ENCODE measurements at places on chromosomes 4 and X.
A peak's percentile ranks its signal among the peaks of the same experiment; 100 is the strongest.

- peak; percentile 45 for DNase-seq
Observed at GRCh38 chr4:73836373-73837279, at the start of gene CXCL6. CXCL6 (plus strand) TSS chr4:73836678; CDS start chr4:73836751, 73 bp downstream.

GRCh38 chr4:176013476-176014247 lies 52.0 kb upstream of the WDR17 start:
- no peak for DNase-seq

DNA sequence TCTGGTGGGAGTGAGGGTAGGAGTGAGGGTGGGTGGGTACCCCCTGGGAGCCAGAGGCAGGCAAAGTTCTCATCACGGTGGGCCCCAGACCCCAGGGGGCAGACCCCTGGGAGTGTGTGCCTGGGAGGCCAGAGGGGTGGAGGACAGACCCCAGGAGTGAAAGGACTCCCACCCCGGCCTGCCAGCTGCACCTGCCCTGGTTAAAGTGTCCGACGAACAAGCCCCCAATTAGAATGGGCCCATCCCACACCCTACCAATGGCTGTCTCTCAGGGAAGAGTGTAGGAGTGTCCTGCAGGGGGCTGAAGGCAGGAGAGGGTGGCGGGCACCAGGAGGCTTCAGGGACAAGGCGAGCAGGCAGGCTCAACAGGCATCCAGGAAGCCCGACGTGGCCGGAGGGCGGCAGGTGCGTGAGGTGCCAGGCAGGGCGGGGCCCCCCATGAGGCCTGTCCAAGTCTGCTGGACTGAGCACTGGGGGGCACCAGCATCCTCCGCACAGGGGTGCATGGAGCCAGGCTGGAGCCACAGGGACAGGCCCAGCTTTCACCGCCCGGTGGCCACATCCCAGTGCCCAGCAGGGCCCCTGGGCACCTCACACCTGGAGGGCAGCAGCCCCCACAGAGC lies 8.7 kb downstream of the PDE6B start:
- no peak for DNase-seq

DNA sequence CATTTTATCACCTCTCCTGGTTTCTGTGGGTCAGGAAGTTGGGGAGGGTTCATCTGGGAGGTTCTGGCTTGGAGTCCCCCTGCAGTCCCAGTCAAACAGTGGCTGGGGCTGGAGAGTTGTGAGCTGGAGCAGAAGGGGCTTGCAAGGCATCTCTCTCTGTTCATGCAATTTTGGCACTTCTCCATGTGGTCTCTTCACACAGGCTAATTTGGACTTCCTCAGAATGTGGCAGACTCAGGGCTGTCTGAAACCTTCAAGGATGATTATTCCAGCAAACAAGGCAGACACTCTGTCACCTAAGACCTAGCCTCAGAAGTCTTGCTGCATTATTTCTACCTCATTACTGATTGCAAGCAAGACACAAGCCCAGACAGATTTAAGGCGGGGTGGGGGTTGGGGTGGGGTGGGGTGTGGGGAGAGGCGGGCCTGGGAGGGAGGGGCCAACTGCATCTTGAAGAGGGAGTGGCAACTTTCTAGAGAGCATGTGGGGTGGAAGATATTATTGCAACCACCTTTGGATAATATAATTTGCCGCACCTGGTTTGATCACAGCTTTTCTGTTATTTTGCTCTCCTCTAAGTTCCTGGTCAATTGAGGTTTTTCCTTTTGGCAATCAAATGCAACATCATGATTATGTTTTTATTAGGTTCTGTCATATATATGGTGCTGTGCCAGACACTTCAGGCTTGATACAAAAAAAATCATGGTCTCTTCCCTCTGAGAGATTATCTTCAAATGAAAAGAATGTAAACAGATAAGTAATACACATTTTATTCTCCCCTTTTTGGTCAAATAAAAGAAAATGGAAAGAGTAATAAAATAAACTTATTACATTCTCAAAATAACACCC lies 799.5 kb downstream of the RPA4 start:
- DNase-seq: no peak

DNA sequence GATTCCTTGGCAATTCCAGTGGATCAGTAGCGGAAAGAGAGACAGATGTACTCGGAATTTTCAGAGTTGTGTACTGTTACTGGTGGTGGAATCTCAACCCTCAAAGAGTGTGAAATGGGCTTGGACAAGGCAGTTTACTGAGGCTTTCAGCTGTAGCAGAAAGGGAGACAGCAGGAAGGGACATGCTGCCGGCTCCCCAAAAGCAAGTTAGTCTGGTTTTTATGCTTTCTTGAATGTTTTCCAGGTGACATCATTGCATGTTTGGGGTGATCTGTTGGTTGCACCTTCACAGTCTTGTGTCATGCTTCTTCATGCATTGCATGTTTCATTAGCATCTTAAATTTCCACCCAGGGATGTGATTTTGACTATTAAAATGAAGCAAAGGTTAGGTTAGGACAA lies 1282.2 kb downstream of the ADGRL3 start:
- no peak for DNase-seq

- DNase-seq: no peak
Observed at GRCh38 chr4:86916392-86916791, 18.4 kb upstream of the AFF1 start.
